Myocyte (in vitro differentiated cells): ENCODE measurements at places on chromosomes 13 and 19. TPM values are rescaled to one million over a fixed set of nuclear protein-coding genes. Genes with fewer than 3 reads are reported as not detected.

PRR22 gene
- 0.53 and 1.1 TPM in 2 replicates for total RNA-seq

DNA sequence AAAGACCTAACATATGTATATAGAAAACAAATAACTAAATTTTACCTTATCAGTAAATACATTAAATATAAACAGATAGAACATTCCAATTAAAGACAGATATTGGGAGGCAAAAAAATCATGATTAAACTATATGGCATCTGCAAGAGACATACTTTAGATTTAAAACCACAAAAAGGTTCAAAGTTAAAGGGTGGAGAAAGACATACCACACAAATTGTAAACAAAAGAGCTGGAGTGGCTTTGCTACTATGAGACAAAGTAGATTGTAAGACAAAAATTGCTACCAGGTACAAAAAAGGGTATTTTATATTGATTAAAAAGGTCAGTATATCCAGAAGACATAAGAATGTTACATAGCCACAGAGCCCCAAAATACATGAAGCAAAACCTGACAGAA lies 200.2 kb downstream of the KCNRG start:
- no peak for DNase-seq

DNA sequence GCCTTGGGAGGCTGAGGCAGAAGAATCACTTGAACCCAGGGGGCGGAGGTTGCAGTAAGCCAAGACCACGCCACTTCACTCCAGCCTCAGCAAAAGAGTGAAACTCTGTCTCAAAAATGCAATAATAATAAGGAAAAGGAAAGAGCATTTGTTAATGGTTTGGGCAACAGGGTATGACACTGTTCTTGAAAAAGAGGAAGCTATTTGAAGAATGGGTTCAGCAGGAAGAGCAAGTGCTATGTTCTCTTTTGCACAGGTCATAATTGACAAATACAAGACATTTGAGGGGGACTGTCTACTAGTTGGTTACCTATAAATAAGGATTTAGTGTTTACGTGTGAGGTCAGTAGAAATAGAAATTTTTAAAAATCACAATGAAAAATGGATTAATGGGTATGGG lies 218.3 kb downstream of the DCT start:
- DNase-seq, result no peak

ZNF99 gene
- total RNA-seq, result not detected in 2 replicates

GRCh38 chr13:34816245-34816884 lies 125.7 kb upstream of the NBEA start:
- no peak for DNase-seq

DNA sequence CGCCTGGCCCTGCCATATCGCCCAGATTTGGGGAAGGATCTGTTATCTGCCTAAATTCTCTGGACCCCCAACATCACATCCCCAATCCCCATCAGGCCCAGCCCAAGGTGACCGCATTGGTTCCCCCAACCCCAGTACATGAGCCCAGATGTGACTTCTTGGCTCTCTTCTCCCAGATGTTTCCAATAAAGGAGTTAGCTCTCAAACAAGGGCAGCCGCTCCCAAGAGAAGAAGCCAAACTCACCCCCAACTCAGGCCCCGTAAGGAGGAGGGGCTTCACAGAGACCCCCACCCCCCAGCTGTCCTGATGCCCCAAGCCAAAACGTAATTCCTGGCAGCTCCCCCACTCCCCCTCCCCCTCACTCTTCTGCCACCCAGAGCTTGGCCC lies 6.9 kb downstream of the FBN3 start:
- no peak for DNase-seq

DNA sequence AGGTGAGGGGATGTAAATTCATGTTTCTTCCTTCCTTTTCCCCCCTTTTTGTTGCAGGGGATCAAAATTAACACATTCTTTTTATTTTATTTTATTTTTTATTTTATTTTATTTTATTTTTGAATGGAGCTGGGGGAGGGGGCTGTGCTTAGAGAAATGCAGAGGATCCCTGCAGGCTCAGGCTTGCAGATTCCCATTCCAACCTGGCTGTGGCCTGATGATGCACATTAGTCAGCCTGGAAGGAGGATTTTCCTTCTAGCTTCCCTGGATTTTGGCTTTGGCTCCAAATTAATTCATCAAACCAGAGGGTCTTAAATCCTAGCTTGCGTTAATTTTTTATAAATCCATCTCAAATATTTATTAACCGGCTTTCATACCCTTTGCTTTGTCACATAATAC lies 67.0 kb downstream of the FREM2 start:
- no peak for DNase-seq

DNA sequence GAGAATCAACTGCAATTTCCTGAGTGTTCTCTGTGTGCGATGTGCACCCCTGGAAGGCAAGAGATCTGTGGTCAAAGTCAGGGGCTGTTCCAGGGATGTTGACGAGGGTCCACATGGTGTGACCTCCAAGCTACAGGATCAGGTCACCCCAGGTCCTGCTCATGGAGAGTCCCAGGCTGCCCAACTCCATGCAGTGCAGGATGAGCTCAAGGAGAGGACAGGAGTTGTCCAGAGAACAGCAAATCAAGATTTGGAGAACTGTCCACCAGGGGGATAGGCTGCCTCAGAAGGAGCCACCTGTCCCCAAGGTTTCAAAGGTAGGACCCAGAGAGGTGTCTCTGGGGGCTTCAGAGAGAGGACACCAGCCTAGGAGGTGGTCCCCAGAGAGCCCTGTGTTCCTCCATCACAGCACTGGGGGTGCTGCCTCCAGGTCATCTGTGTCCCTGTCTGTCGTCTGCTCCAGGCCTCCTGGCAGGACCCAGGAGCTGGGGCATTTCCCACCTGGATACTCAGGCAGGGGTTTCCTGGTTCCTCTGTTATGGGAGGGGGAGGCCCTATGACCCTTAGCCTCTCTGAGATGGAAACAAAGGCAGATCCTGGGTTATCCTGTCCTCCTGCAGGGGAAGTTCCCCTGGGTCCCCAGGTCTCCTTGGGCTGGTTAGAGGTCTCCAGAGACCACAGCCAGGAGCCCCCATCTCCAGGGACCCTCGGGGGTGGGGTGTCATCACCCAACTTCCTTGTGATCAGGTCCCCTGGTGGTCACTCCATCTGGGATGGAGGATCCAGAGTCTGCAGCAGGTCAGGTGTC lies 2.1 kb upstream of the CEACAM7 start:
- DNase-seq, result no peak

SLC7A9 gene
- not detected in 2 replicates for total RNA-seq

- DNase-seq, result no peak
Measured at GRCh38 chr13:99352351-99353245, 45.4 kb upstream of the GPR183 start.
